Right ventricle myocardium superior (tissue), 1 donor: ENCODE measurements at places on chromosomes 12 and 14. TPM values are rescaled to one million over a fixed set of nuclear protein-coding genes. Genes with fewer than 3 reads are reported as not detected.

Gene TUNAR
- total RNA-seq = not detected

Gene RHEBL1
- 0.48 TPM for total RNA-seq

Gene CTSG
- 2.4 TPM for total RNA-seq

Gene HSPA2
- total RNA-seq = 14.1 TPM

Gene KLHL28
- total RNA-seq = 12.2 TPM

Gene SELPLG
- total RNA-seq = 4.2 TPM

Gene EEF1AKMT3
- total RNA-seq = 1.2 TPM

Gene THAP2
- total RNA-seq = 10.2 TPM
